Esophagus muscularis mucosa (tissue), 4 donors: ENCODE measurements at places on chromosomes 4 and X. TPM values are rescaled to one million over a fixed set of nuclear protein-coding genes. Genes with fewer than 3 reads are reported as not detected.

- DNase-seq: no peak
Observed at GRCh38 chr4:91113130-91113706, 986.0 kb downstream of the CCSER1 start.

DNA sequence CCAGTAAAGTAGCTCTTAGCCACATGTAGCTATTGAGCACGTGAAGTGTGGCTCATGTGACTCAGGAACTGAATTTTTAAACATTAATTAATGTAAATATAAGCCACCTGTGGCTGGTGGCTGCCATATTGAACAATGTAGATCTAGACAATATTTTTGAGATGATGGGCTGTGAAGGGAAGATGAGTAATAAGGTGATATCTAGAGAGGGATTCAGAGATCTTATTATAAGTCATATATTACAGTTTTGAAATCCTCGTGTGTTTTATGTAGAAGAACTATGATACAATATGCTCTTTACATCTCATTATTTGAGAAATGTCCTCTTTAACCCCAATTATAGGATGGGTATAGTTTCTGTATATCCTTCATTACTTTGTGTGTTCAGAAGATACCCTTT, 5.6 kb downstream of the GAR1 start:
- no peak for DNase-seq

DNA sequence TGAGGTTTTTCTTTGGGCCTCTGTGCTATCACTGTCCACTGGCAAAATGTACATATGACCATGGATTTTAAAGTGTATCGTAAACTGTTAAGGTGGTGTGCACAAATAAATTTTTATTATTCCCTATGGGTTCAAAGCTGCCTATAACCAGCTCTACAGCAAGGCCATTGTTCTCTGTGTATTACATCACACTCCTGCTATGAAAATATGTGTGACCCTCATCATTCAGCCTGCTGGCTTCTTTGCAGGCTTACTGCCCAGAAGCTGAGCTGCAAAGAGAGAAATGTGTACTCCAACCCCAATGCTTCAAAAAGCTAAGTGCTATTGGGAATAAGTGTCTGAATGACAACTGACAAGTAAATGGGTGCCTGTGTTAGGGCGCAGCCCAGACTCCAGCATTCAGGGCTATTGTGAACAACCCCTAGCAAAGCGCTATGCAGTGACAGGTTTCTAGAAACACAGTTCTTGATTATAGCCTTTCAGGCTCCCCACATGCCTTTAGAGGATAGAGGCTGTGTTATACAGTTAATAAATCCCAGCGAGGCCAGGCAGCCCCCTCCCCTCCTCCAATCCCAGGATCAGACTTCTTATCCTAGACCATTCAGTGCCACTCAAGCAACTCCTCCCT, 220.4 kb upstream of the RADX start:
- DNase-seq: no peak

DNA sequence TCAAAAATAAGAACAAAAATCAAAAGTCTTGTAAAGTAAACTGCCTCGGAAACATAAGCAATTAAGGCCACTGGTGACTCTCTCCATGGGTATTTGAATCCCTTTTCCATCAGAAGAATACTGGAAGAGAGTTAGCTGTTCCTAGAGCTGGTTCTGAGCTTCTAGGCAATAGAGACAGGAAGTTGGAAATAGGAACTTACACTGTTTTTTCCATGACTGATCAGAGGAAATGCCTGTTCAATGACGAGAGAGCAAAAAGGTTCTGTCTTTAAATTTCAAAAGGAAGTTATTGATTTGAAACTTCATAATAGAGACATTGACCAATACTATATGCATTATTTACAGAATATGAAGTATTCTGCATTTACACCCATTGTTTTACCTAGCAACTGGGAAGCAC, 503.5 kb upstream of the ARX start:
- no peak for DNase-seq

DNA sequence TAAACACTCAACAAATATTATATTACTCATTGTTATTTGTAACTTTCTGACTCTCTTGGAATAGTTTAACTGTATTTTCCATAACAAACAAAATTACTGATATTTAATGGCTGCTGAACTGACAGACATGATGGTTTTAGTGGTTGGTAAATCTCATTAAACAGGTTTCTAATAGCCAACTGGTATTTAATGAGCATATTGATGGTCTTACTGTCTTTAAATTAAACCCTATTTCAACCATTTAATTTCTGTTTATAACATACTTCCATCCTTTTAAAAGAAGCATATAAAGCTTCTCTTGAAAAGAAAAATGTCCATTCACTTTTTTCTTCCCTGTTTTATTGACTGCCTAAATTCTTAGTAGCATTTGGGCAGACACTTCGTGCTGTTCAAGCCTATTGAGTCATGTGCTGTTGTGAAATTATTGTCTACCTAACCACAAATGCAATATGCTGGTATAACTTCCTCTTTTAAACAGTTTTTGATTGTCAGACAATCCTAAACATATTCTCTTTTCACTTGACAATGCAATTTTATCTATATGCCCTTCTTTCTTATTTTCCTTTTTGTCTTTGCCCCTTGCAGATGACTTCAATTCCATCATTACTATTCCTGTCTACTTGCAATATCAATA, 163.9 kb upstream of the SLC7A11 start:
- DNase-seq: no peak

DNA sequence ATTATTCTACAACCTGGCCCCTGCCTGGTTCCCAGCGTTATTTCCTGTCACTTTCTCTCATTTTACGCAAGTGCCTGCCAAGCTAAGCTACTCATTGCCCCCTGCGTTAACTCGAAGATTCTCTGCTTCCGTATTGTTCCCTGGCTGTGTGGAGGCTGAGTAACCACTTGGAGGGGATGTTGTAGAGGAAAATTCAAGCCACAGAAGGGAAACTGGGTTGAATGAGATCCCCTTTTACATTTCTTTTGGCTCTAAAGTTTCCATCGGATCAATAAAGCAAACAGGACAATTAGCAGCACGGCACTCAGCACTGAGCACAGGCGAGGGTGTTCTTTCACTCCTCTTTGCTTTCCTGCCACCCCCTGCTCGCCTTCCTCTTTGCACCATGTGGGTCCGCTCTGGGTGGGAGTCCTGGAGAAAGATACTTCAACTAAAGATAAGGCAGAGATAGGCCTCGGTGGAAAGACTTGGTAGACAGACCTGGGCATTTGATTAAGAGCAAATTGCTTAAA, 4.2 kb upstream of the TMSB4X start:
- DNase-seq: no peak

DNA sequence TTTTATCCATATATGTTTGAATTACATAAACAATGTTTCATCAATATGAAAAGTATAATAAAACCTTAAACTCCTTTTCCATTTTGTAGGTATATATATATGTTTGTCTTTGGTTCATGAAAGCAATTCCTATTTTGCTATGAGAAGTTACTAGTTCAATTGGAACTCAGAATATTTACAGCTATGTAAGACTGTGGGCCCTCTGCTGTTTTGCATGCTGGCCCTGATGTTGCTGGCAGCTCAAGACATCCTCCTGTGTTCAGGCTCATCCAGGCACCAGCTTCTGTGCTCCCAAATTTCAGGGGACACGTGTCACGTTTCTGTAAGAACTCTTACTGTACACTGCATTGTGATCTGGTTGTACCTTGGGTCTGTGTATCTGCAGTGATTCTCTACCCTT, 38.7 kb upstream of the OTUD4 start:
- DNase-seq: no peak

- DNase-seq: no peak
Observed at GRCh38 chr4:167826281-167826680, 266.1 kb upstream of the ANXA10 start.

DNA sequence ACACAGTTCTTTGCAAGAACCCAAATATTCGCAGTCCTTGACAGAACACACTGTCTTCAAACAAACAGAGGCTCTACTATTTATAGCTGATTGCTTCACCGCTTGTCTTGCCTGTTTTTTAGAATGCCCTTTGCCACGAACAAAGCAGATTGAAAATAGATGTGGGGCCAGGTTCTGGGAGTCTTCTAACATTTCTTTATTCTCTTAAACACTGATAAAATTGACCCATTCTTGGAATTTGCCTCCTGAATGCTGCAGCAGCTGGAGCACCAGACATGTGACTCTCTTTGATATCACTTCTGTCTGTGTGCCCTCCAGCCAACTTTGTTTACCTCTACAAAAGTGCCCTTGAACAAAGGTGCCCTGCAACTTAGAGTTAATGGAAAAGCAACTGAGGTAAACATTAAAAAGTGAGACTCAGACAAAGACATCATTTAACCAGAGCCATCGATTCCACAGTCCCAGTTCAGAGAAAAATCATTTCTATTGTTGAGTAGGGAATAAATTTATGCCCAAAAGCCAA, 64.2 kb upstream of the SPP1 start:
- no peak for DNase-seq

- DNase-seq: no peak
Observed at GRCh38 chr4:83174844-83175414, 60.4 kb upstream of the PLAC8 start.

DNA sequence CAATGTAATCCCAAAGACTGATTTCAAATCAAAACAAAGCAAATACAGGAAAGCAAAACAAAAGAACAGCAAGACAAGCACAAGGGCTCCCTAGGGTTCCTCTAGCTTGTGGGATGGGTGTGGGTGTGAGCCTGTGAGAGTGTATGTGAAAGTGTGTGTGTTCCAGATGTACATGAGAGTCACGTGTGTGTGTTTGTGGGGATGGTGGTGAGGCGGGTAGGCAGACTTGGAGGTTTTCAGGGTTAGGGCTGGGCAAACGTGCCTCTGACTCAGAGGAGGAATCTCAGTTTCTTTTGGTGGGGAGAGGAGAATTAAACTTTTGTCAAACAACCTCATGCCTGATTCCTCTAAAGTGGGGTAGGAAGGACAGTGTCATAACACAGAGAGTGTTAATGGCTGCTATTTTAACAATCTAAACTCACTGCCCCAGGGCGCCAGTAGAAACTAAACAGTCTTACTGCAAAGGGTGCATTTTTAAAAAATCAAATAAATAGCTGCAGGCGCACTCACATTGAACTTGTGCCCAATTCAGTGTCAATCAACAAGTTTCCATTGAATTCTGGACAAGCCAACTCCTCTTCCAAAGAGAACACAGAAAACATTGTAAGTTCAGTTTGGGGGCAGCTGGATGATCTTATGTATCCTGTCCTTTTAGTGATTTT, 51.8 kb downstream of the CHRDL1 start:
- no peak for DNase-seq

GRCh38 chr4:52641854-52642563, 17.1 kb downstream of the USP46 start:
- no peak for DNase-seq

DNA sequence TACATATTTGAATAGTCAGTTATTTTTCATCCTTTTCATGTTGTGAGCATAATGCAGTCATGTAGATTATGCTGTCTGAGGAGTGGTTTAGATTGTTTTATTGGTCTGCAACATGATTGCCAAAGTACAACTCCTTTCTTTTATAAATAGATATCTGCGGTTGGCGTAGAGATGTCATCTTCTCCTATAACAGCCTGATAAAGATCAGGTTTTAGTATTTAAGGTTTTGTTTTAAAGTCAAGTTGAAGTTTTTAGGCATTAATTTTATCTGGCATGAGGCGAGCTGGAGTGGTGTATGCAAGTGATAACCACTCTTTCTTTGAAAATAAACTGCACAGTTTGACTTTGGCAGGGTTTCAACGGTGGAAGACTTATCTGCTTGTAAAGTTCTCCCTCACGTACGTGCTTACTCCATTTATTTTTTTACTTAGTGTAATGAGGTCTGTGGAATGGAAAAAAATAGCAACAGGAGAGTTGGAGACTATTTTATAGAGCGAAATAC, 126.3 kb downstream of the FBXO8 start:
- DNase-seq: no peak

- DNase-seq: no peak
Observed at GRCh38 chr4:141705747-141706377, 69.5 kb downstream of the IL15 start.

DNA sequence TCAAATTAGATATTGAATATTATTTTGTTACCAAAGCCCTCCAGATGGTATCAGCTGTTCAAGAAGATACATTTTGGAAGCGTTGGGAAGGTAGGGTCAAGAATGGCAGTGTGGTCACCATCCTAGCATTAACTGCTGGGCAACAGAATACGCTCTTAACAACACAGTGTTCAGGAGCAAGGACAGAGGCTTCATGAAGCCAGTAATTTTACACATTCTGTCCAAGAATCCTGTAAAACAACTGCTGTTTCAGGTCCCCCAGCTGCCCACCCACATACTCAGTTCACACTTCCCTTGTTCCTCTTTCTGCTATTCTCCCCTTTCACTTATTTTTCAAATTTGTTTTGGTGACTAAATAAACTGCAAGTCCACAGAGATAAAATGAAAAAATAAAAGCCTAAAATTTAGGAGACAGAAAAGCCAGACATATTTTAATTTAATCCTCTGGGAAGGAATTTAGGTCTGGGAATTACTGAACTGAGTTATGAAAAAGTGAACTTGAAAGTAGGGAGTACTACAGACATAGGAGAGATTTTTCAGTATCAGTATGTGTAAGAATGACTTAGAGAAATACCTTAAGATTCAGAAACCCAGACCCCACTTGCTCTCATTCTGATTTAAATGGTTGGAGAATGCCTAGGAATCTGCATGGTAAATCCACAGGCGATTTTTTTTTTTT, 406.7 kb downstream of the MAPK10 start:
- no peak for DNase-seq

DNA sequence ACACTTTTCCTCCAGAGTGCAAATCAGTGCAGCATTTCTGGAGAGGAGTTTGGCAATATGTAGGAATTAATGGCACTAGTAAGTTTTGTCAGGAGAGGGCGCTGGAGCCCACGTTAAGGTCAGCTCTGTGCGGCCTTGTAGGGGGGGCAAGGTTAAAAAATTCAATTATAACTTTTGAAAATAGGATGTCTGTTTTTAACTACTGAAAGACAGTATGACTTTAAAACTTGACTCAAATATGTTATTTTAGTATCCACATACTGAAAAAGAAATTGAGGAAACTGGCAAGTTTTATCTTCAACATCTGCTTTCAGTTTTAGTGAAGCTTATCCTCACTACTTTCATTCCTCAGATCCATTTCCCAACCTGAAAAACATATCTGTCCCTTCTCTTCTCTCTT, 30.9 kb upstream of the HSD17B13 start:
- no peak for DNase-seq

GRCh38 chr4:20395160-20395773, 143.6 kb downstream of the SLIT2 start:
- DNase-seq: no peak

DNA sequence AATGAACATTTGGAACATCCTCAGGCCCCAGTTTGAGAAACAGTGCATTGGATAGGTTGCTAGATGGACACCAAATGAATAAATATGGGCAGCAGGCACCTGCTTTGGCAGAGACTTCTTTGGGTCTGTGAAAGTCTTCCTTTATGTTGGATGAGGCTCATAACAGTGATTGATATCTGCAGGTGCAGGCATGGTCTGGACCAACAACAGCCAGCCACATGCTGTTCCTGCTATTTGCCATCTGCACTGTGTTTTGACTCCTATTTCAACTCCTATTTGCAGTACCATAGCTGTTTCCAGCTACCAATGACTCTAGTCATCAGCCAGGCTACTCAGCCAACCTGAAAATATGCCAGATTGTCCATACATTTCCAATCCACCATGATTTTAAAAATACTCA, 60.9 kb downstream of the ANAPC4 start:
- DNase-seq: peak; percentile 62

GRCh38 chr4:125334926-125335325, 20.2 kb downstream of the FAT4 start:
- no peak for DNase-seq

Gene DUSP21
- total RNA-seq: not detected

Gene CTAG1A
- not detected for total RNA-seq

Gene EGF
- 1.7 TPM for total RNA-seq

Gene TLL1
- 10.9 TPM for total RNA-seq

Gene SSX4
- total RNA-seq: not detected

Gene SPON2
- 72.9 TPM for total RNA-seq

Gene ANOS1
- total RNA-seq: 3.7 TPM

Gene ZAR1
- not detected for total RNA-seq
